ENCODE measurements at places on chromosomes 11 and 22.

DNA sequence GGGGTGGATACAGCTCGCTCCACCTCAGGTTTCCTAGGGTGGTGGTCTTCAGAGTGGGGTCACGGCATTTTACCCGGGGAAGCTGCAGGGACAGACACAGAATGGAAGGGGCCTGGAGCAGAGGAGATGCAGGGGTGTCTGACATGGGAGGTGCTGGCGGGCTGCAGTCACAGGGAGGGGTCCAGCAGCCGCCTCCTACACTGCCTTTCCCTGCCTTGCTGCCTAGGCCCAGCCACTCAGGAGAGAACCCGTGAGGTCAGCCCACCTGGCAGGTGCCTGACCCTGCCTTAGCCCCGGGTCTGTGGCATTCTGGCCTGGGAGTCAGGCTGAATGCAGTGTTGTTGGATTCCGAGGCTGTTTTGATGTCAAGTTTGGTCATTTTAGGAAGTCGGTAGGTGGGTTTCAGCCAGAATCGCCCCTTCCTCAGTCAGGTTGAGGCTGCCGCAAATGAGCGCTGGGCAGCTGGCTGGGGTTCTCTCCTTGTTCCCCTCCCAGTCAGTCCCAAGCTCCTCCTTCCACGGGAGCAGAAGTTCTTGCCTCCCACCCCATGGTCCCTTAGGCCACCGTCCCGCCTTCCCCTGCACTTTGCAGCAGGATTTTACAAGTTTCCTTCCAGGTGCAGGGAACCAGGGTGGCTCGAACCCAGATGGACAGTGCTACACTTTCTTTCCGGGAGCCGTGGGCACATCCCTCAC, 294.5 kb downstream of the TBC1D22A start:
- no peak for DNase-seq

GRCh38 chr11:7597620-7598019, 75.7 kb downstream of the CYB5R2 start:
- no peak for DNase-seq

- DNase-seq, result no peak
Observed at GRCh38 chr11:78438298-78438975, 20.8 kb upstream of the GAB2 start.

DNA sequence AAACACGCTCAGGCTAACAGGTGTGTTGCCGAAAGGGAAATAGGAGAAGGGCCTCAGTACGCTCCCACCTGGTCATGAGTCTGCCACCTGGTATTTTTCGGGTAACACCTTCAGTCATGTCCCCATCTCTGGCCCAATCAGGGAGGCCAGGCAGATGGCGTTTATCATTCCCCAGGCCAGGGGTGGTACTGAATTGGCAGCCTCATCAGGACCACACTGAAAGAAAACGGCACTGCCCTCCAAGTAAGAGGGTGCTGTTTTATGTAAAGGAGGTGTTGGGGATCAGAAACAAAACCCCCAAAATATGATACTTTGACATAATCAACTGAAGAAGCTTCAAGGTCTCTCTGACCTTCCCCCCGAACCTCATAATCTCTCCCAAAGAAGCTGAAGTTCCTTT, 58.9 kb downstream of the RCN1 start:
- DNase-seq, result no peak

DNA sequence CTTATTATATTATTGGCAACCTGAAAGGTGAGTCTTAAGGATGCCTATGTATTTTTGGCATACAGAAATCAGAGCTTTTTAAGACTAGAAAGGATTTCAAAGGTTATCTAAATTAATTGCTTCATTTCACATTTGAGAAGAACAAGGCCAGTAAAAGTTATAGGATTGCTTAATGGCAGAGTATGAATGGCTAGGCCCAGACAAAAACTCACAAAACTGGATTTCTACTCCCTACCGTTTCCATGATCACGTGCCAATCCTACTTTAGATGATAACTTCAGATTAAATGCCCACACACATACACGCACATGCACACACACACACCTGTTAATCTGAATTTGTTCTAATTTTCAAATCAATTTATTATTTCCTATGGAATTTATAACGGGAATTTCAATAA, 1.8 kb upstream of the PDE3B start:
- DNase-seq, result no peak

DNA sequence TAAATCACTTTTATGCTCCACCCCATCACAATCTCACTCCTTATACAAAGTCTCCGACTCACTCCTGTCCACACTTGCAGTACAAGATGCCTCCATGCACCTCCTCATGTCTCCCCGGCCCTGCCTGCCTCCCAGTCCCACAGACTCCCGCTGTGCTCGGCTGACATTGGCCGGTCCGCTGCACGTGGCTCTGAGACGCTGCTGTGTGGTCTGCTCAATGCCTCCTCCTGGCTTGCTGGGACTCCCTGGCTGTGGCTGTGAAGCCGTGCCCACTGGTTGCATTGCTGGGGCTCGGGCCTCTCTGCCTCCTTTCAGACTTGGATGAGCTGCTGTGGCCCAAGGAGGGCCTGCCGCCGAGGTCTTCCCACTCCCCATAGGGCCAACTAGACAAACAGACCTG, 224.0 kb upstream of the B3GAT1 start:
- DNase-seq, result no peak

DNA sequence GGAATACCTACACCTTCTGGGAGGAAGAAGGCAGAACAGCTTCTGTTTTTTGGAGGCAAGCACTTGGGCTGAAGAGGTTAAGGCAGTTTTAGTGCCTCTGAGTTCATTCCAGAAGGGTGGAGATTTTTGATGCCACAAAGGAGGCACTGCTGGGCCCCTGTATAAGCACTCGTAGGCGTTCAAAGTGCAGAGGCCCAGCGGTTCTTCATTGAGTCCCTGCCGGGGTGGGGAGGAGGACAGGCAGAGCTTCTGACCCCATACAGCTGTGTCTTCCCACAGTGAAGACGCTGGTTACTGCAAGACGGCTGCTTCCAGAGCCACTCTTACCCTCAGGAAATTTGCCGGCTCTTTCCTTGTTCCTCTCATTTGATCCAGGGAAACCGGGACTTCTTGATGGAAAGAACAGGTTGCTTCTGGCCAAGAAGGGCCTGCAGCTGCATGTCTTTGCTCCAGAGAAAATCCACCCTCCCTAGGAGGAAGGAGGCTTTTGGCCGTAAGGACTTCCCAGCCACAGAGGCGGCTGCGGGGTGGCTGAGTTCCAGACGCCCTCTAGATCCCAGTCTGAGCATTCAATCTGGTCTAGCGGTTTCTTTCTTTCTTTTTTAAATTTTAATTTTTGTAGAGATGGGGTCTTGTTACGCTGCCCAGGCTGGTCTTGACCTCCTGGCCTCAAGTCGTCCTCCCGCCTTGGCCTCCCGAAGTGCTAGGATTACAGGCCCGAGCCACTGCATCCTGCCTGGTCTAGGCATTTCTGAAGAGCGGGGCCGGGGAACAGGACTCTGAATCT, 9.4 kb downstream of the ADAMTS15 start:
- no peak for DNase-seq

GRCh38 chr11:119741369-119742262, 12.6 kb upstream of the NECTIN1 start:
- no peak for DNase-seq

DNA sequence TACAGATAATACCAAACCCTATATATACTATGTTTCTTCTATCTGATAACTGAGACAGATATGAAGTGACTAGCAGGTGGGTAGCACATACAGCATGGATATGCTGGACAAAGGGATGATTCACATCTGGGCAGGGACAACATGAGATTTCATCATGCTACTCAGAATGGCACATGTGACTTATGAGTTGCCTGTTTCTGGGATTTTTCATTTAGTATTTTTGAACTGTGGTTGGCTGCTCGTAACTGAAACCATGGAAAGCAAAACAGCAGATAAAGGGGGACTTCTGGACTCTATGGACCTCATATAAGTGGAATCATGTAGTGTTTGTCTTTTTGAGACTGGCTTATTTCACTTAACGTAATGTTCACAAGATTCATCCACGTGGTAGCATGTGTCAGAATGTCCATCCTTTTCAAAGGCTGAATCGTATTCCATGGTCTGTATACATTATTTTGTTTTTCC, 883.0 kb downstream of the TBC1D22A start:
- DNase-seq, result no peak

- DNase-seq, result no peak
Observed at GRCh38 chr11:118263695-118264568, at the start of gene MPZL2. Gene MPZL2 (minus strand): TSS chr11:118264297. CDS start chr11:118264153, 144 bp downstream.

Measured in GF-D8 (cell line).